RPMI8226 (cell line): ENCODE measurements at places on chromosomes 12 and 14.

DNA sequence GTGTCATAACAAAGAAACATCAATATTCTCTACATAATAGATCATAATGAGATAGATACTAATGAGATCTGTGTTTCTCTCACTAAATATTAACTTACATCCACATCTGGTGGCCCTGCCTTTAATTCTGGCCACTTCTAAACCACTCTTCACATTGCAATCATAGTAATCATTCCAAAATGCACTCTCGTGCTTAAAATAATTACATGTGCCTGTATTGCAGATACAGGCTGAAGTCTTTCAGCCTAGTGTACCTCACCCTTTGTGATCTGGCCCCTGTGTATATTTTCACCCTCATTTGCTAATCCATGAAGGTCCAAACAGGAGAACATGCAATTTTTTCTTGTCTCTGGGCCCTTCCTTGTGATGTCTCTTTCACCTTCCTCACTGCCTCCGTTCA, 108.0 kb downstream of the LIN7A start:
- DNase-seq, result no peak

DNA sequence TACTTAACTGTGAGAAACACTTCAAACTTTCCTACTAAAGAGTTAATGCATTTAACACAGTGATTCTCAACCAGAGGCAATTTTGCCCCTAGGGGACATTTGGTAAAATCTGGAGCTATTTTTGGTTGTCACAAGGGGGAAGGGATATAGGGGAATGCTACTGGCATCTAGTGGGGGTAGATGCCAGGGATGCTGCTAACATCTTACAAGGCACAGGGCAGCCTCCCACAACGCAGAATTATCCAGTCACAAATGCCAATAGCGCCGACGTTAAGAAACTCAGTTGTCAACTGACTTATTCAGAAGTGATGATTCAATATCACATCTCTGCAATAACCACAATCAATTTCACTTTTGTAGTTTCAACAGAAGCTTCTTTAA, 2.0 kb downstream of the EEA1 start:
- peak; percentile 31 for DNase-seq

GRCh38 chr12:128810182-128811127, 13.3 kb downstream of the SLC15A4 start:
- peak; percentile 85 for DNase-seq

- peak; percentile 13 for DNase-seq
These were observed 7.9 kb downstream of the PFKM start for GRCh38 chr12:48126953-48127630.

GRCh38 chr12:127720334-127720733, 546.6 kb upstream of the TMEM132C start:
- no peak for DNase-seq

DNA sequence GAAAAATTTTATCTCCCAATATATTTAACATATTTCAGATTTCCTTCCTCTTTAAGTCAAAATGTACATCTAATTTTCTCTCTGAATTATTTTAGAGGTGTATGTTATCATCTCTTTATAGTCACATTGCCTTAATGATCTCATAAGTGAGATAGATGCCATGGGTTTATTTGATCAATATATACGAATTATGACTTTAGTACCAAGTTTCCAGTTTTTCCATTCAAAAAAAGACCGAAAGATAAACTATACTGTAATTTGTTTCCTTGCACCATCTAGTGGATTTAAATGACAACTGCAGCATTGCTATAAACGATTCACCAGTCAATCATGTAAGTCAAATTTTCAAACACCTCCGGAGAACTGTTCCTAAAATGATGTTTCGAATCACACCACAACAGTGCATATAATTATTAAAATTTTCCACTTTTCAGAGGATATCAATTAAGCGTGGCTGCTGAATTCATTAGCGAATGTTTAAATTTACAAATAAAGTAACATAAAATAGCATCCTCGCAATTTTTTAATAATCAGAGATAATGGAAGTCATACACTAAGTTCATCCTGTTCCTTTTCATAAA, 419 bp upstream of the ATXN7L3B start:
- peak; percentile 48 for DNase-seq

DNA sequence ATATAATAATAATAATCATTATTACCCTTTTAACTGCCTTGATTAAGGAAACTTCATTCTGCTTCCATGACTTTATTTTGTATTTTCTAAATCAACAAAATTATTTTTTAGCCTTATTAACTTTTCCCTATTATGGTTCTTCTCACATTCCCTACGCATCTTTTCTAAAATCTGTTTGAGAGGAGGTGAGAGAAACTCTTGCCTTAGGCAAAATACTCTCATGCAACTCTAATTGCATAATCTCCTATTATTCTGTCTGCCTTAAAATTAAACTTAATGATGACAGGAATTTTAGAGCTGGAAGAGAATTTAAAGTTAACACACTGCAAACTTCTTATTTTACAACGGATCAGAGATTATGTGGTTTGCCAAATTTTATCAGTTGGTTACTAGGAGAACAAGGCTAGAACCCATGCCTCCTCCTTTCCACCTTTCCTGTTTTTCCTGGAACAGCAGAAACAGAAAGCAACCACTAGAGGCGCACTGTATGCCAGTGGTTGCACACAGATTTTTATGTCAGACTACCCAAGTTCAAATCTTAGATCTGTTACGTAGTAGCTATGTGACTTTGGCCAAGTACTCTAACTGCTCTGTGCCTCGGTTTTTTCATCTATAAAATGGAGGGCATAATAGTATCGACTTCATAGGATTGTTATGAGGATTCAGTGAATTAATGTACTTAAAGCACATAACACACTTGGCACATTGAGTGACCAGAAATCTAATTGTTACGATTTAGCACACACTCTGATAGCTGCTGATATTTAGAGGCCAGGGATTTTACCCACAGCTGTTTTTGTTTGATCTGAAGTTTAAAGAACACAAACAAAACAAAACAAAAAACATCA, 4.3 kb upstream of the BRMS1L start:
- DNase-seq, result peak; percentile 30

- peak; percentile 88 for DNase-seq
These were observed 24.0 kb downstream of the TTC9 start for GRCh38 chr14:70665448-70666360.

- DNase-seq, result no peak
These were observed 134.9 kb upstream of the FRMD6 start for GRCh38 chr14:51516706-51517395.

DNA sequence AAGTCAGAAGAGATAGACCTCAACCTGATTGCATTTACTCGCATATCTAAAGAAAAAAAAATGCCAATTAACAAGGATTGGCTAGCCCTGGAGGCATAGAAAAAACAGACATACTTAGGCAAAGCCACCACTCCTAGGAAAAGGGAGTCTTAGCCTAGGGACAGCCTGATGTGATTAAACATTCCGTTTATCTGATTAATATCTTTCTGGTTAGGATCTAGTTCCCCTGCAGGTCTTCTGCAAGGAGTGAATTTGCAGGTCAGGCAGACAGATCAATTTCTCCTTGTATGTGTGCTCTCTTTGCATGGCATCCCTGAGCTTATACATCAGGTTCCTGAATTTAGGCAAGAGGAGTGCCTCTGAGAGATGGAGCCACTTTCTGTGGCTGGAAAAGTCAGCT, 70.5 kb downstream of the ESRRB start:
- DNase-seq, result no peak

DNA sequence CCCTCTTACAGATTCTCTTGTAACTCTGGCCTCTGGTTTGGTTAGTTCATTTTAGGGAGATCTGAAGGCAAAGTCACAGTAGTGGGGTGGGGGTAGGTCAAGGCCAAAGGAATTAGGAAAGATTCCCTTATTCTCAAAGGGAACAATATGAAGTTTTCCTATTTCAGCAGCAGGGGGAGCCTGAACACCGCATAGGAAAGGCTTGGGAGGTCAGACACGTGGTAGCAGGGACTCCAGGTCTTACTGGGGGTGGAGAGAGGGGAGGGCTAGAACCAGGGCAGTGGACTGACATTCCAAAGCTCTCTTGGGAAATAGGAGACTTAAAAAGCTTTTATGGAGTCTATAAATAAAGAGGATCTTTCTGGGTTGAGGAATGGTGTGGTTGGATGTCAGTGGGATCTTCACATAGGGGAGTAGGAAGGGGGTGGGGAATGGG, 1.3 kb downstream of the ZC3H10 start:
- peak; percentile 78 for DNase-seq

DNA sequence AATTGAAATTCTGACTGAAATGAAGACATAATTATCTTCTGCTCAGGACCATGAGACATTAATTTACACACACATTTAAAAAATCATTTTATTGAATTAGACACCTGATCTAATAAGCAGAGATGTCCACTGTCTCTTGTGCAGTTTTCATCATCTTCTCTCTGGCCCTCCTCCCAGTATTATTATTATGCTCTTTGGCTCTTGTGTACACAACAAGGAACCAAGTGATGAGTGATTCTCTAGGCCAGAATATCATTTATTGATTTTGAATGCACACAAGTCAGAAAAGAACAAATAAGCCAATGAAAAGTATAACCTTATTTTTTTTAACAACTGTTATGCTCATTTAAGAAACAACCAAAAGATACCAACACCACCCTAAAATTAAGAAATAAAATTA, 244.7 kb upstream of the KRR1 start:
- DNase-seq, result no peak

DNA sequence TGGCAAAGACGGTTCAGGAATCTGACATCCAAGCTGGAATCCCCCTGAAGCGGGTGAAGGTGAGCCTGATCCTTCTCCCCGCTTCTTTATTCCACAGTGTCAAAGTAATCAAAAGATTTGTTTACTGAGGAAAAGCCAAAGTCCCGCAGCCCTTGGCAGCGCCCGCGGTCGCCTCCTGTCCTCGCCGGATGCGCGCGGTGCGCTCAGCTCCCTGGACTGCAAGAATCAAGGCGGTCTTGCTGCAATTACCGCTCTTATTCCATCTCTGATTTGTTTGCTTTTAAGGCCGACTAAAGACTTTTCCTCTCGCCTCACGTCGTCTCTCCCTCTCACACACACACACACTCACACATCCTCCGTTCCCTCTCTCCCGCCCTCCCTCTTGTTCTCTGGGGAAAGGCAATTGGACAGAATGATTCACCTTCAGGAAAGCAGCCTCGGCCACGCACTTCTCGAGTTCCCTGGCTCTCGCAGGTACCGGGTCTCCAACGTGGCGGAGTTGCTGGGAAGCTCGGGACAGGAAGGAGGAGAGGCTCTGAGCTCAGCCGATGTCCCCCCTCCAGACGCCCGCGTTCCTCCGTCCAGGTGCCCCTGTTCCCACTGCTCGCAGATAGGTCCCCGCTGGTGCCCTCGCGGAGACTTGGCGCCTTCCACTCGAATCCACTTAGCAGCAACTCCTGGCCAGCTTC, 68.6 kb upstream of the USP15 start:
- DNase-seq, result no peak

GRCh38 chr14:21263284-21264024, 5.8 kb downstream of the HNRNPC start:
- DNase-seq, result peak; percentile 35

DNA sequence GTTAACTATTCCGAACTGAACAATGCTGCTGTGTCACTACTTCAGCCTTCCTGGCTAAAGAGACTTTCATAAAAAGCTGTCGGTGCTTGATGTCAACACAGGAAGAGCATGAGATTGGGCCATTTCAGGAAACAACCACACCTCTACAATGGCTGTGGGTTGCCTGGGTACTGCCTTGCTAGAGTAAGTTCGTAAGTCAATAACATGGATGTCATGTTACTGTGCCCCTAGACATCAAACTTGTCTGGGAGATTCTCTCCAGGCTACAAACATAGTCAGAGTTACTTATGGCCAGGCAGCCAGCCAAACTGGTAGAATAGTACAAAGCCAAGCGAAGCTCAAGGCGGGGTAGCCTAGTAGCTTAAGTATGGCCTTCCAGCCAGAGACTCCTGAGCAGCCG, 23.1 kb downstream of the MAX start:
- no peak for DNase-seq

DNA sequence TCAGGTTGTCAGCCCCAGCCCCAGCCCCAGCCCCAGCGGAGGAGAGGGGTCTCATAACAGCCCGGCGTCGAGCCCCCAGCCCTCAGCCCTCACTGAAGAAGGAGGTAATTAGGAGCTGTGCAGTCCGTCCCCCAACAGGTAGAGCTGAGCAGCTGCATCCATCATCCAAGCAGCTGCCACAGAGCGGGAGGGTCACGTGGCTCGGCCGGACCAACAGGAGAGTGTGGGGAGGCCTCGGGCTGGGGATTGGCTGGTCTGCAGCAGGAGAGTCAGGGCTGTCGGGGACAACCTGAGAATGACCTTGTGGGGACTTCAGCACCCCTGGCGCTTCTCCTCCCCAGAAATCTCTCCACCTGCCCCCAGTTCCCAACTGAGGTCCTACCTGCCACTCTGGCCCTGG, 29.6 kb downstream of the SMUG1 start:
- DNase-seq, result peak; percentile 84
